ENCODE measurements at places on chromosomes 3 and 15. TPM values are rescaled to one million over a fixed set of nuclear protein-coding genes. Genes with fewer than 3 reads are reported as not detected.

Gene ADAMTSL3
- not detected for polyA plus RNA-seq

Gene CHRNA3
- polyA plus RNA-seq = not detected

Gene LYZL4
- not detected for polyA plus RNA-seq

Gene GOLGA8K
- not detected for polyA plus RNA-seq

Gene SLC22A14
- polyA plus RNA-seq = not detected

Gene GP9
- polyA plus RNA-seq = not detected

Gene AGTR1
- not detected for polyA plus RNA-seq

Gene PAQR9
- not detected for polyA plus RNA-seq

Gene GOLGA8R
- not detected for polyA plus RNA-seq

Gene MEIS2
- not detected for polyA plus RNA-seq

Gene CYP1A2
- polyA plus RNA-seq = not detected

Gene TRPM1
- polyA plus RNA-seq = 0.03 TPM

Gene KLF15
- polyA plus RNA-seq = not detected

Gene CHL1
- not detected for polyA plus RNA-seq

Gene NANOGP8
- not detected for polyA plus RNA-seq

Gene WDR49
- not detected for polyA plus RNA-seq

Gene IQCF5
- not detected for polyA plus RNA-seq

Gene ZNF774
- polyA plus RNA-seq = not detected
